Choroid plexus epithelial cell (primary cell): ENCODE measurements at places on chromosomes 11 and 22.

GRCh38 chr11:28476049-28476448, 367.9 kb downstream of the METTL15 start:
- peak; percentile 48 for DNase-seq

DNA sequence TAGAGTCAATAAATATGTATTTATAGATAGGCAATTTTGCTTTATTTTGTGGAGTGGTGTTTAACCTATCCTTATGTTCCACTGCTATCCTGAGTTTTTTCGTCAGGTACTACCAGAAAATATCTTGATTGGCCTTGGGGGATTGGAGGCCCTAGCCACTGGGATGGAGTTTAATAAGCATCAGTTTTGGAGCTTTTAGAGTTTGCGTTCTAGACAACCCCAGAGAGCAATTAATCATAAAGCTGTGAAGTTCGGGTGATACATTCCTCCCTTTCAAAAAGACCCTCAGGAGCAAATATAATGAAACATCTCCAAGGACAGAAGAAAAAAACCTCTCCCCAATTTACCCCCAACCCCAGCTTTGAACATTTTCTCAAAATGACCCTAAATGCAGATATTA, at the start of gene OR5A1:
OR5A1 (plus strand) TSS at position 301 of the 400 bp plus-strand sequence. CDS start 6,700 bp downstream, outside the sequence.
- no peak for DNase-seq

DNA sequence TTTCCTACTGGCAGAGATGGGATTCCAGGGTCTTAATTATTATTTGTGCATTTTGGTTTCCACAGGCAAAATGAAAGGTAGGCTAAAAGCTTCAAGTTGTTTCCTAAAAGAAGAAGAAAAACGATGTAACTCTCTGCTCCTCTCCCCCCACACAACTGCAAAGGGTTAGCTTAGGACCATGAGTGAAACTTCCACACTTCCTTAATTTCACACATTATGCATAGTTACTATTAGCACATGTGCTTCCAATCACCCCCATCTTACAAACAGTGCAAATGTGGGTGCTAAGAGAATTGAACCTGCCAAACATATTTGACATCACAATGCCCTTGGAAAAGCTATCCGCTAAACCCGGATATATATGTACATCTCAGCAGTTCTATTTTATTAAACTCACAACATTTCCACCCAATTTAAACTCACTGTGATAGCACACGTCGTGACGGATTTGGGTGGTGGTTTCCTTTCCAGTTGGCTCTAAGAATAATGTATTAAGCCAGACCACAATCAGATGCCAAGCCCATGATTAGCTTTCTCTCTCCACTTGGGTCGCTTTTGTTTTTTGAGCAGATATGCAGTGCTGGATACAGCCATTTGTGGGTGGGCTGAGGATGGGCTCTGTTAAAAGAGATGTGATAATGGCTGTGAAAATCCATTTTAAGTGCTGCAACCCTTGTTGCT, 245.0 kb upstream of the POU2AF2 start:
- DNase-seq = no peak

GRCh38 chr11:112795142-112795815, 165.9 kb upstream of the NCAM1 start:
- DNase-seq = peak; percentile 60

GRCh38 chr11:50071584-50072225, 39.0 kb downstream of the OR4C45 start:
- no peak for DNase-seq

DNA sequence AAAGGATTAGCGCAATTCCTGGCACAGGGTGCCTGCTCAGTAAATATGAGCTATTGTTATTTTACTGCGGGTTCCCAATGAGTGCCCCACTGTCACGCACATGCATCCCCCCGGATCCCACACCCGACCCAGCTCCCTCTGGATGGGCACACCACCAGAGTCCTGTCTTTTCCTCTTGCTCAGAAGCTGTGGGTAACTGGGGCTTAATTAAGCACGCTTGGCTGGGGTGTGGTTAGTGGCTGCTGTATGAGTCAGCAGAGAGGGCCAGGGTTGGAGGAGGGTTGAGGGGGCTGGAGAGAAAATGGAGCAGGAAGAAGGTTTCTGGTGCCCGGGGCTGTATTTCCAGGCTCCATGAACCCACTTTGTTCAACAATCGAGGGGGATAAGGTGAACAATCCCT, 30.3 kb upstream of the NECTIN1 start:
- peak; percentile 30 for DNase-seq

GRCh38 chr11:69915501-69916250, 96.5 kb upstream of the FGF3 start:
- DNase-seq = peak; percentile 70

GRCh38 chr11:69715446-69715845, 11.6 kb upstream of the FGF19 start:
- no peak for DNase-seq

GRCh38 chr11:69055212-69055586, 6.5 kb downstream of the TPCN2 start:
- DNase-seq = no peak

- no peak for DNase-seq
These were observed 15.6 kb upstream of the GNAZ start for GRCh38 chr22:23054531-23055257.

DNA sequence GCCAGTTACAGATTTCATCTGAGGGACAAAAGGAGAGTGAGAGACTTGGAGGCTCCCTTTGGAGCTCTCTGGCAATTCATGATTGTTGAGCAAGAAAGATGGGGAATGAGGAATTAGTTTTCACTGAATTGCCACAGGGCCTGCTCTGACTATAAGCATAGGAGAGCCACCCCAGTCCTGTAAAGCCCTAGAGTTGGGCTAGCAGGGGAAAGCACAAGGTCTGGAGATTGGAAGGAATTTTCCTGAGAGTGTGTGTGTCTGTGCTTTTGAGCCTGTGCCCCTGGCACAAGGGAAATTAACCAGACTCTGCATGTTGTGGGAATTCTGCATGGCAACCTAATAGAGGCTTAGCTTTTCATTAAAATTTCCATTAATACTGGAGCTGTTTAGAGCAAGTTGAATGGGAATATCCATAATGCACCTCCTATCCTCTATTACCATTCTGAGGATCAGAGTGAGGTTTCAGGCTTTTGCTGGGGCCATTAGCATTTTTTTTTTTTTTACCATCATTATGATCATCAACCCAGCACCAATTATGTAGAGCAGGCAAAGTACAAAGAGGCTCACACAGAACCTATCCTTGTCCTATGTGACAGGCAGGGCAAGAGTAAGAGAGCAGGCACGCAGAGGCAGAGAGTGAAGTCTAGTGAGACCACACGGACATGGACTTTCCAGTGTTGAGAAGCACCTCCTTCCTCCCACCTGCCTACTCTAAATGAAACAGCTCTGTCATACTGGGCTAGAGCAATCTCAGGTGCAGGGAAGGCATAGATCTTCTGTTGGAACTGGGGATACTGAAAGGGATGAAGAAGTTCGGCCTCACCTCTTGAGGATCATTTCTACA, 308.5 kb downstream of the ST3GAL4 start:
- DNase-seq = no peak

- peak; percentile 45 for DNase-seq
These were observed 969 bp downstream of the CCDC117 start for GRCh38 chr22:28773461-28773867.
